ENCODE measurements at places on chromosomes 11 and 22.

DNA sequence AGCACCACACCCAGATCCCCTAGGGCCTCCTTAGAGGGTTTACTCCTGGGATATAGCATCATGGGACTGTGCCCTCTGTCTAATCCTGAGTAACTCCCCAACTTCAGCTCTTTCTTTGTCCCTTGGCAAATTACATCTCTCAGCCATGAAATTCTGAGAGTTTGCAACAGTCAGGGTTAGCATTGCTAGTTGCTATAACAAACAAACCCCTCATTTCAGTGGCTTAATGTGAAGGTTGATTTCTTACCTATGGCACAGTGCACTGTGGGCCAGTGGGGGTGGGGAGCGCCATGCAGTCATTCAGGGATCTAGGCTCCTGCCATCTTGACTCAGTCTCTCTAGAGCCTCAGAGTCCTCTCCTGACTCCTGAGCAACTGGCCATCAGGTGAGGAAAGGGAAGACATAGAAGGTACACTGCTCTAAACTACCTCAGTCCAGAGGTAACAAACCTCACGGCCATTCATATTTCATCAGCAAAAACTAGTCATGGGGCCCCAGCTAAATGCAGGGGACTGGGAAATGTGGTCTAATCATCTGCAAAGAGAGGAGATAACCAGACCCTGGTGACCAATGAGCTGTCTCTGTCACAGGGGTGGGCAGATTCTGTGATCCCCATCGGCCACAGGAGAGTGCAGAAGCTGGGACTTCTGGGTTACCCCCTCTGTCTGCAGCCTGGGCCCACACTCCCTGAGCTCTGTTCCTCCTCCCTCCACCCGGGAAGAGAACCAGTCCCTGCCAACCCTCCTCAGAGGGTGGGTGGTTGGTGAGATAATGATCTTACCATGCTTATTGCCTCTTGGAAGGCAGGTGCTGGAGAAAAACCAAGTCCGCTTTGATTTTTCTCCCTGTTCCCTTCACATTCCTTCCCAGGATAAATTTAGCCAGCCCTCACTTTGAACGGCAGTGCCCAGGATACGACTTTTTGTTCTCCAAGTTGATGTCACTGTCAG is 17.5 kb downstream of the PRG3 start:
- no peak for DNase-seq

GRCh38 chr11:118845369-118845768 is 38.3 kb upstream of the CXCR5 start:
- DNase-seq: no peak

DNA sequence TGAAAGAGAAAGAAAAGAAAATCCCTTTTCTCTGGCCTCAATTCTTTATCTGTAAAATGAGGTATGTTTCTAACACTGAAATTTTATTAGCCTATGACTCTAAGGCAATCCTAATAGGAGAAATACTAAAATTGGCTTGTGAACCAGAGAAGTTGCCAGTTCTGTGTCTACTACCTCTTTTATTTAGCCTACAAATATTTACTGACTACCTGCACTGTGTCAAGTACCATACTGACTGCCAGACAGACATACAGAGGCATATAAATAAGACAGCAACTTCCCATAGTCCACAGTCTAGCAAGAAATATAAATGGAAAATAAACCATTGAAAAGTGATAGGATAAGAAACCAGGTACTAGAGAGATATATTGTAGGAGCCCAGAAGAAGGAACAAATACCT is 2.4 kb upstream of the SOX6 start:
- no peak for DNase-seq

- no peak for DNase-seq
Observed at GRCh38 chr11:108997826-108998225, 333.0 kb downstream of the DDX10 start.

DNA sequence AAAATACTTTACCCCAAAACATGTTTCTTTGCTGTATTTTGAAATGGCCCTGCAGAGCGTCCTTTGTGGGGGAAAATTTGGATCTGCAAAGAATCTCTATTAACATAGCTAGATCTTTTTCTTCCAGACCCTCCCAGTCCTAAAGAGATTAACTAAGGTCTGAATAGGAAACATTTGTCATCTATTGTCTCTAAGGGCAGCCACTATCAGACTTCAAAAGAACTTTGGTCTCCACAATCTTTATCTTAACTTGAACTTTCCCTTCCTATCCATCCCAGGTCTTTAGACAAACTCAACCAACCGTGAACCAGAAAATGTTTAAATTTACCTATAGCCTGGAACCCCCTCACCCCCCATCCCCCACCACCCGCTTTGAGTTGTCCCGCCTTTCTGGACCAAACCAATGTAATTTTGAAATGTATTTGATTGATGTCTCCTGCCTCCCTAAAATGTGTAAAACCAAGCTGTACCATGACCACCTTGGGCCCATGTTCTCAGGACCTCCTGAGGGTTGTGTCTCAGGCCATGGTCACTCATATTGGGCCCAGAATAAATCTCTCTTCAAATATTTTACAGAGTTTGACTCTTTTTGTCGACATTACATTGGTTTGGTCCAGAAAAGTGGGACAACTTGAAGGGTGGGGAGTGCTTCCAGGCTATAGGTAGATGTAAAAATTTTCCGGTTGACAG is 3.5 kb upstream of the KRTAP5-9 start:
- DNase-seq: no peak

- DNase-seq: no peak
Observed at GRCh38 chr11:77083566-77084245, 16.9 kb downstream of the CAPN5 start.

GRCh38 chr22:39176714-39177455 is 24.4 kb upstream of the CBX7 start:
- no peak for DNase-seq

DNA sequence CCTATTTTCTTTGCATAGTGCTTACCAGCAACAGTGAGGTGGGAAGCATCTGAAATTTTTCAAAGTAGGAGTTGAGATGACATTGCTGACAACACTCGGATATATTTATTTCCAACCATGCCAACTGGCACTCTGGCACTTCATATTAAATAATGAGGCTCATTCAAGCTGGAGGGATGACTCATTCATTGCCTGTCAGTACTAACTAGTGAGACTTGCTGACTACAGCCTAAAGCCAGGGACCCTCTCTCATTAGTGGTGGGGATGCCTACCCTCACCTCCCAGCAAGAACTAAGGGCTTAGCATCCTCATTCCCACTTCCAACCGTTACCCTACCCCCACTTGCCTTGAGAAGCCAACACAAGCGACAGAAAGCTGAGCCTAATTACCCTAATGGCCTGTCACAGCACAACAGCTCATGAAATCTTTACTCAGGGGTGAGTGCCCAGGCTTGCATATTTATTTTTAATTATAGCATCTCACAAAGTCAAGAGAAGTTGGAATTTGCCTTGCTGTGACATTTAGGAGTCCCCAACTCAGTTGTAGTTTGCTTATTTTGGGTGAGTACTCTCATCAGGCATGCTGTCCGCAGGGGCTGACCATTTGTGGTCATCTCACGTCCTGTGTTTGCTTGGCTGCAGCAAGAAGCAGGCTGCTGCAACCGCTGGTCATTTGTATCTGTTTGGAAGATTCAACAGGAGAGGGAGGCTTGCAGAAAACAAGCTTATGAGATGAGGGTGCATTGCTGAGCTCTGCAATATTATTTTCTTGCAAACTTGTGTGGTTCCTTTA is 181.6 kb upstream of the POU2AF2 start:
- peak; percentile 28 for DNase-seq

- DNase-seq: no peak
Observed at GRCh38 chr22:39244496-39245129, at the start of gene PDGFB. Gene PDGFB, minus strand, starts transcription at chr22:39244982. Its CDS starts 1,019 bp downstream, at chr22:39243963.

Data from NCI-H1694 (cell line).